GM12878 (cell line): ENCODE measurements at places on chromosomes 16 and 17. TPM values are rescaled to one million over a fixed set of nuclear protein-coding genes. Genes with fewer than 3 reads are reported as not detected.

The ZP2 gene
- polyA plus RNA-seq: 0.18 and 0.31 TPM in 2 replicates

The PRR35 gene
- polyA plus RNA-seq: not detected in 2 replicates

The MRPL58 gene
- 59.2 and 63.7 TPM in 2 replicates for polyA plus RNA-seq

The PRRT2 gene
- 0.09 and 0.11 TPM in 2 replicates for polyA plus RNA-seq

The KRTAP3-1 gene
- not detected in 2 replicates for polyA plus RNA-seq

The PLA2G10 gene
- polyA plus RNA-seq: not detected in 2 replicates

The SEC14L5 gene
- not detected in 2 replicates for polyA plus RNA-seq

The RNF222 gene
- polyA plus RNA-seq: not detected in 2 replicates

DNA sequence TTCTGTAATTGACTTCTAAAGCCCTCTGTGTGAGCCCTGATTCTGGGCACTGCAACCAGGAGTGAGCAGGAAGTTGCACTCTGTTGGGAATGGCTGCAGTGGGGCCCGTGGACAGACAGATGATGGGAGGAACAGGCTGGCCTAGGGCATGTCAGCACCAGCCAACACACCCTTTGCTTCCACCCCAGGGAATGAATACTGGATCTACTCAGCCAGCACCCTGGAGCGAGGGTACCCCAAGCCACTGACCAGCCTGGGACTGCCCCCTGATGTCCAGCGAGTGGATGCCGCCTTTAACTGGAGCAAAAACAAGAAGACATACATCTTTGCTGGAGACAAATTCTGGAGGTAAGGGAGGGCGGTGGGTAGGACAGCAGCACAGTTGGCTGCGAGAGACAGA, 10.8 kb upstream of the LPCAT2 start:
- DNase-seq: no peak

DNA sequence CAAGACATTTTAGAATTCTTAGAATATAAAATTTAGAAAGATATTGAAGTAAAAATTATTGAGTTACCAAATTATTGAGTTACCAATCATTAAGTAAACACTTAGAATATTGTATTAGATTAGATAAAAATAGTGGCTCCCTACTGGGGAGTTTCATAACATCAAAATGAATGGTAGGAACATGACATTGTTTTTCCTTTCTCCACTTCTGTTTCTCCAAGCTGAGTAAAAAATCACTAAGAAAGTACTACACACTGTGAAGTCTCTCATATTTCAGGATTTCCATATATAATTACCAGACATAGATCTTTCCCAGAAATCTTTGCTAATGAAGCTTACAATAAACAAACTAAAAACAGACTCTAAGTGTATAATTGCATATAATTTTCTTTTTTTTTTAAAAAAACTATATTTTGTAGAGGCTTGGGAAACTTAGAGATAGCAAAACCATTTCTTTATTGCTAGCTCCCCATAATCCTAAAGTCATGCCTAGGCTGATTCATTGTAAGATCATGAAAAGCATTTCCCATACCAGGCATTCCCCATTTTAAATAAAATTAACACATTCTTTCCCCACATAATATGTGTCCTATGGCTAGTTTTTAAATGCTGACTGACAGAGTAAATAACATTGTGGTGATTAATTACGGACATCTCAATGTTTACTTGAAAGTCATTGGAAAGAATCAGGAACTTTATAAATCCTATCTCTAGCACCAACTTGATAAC, 1408.7 kb upstream of the GOT2 start:
- no peak for DNase-seq

GRCh38 chr17:8029121-8029520, 9.7 kb upstream of the ALOX15B start:
- DNase-seq: no peak

DNA sequence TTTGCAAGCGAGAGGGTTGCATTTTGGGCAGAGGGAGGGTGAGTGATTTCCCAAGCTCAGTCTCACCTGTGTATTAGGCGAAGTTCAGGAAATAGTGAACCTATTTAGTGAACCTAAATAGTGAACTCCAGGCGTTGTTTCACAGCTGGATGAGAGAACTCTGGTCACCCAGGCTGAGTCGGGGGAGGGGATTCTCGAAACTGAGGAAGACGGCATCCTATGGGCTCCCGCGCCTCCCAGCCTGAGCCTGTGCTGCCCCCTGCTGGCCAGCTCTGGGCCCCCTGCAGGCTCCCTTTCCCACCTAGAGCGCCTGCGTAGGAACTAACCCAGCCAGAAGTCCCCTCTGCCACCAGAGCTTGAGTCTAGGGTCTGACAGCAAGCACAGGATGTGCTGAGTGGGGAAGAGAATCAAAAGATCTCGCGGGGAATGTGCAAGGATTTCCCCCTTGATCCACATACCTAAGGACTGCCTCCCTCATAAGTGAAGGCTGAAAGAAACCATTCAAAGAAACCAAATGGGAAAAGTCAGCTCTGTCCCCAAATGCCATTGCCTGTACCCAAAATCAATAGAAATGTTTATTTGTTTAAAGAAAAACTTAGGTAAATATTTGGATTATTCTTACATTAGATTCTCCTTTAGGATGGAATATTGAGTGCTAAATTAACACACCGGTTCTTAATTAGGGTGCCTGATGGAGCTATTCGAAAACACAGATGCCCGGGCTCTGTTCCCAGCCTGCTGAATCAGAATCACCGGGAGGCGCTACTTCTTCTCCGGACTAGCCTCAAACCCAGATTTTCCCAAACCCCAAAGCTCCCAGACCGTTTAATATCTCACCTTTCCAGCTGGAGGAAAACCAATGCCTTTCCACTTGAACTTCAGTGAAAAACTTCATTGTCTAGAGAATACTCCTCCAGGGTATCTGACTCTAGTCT, 14.8 kb upstream of the MARVELD3 start:
- peak; percentile 25 for DNase-seq

DNA sequence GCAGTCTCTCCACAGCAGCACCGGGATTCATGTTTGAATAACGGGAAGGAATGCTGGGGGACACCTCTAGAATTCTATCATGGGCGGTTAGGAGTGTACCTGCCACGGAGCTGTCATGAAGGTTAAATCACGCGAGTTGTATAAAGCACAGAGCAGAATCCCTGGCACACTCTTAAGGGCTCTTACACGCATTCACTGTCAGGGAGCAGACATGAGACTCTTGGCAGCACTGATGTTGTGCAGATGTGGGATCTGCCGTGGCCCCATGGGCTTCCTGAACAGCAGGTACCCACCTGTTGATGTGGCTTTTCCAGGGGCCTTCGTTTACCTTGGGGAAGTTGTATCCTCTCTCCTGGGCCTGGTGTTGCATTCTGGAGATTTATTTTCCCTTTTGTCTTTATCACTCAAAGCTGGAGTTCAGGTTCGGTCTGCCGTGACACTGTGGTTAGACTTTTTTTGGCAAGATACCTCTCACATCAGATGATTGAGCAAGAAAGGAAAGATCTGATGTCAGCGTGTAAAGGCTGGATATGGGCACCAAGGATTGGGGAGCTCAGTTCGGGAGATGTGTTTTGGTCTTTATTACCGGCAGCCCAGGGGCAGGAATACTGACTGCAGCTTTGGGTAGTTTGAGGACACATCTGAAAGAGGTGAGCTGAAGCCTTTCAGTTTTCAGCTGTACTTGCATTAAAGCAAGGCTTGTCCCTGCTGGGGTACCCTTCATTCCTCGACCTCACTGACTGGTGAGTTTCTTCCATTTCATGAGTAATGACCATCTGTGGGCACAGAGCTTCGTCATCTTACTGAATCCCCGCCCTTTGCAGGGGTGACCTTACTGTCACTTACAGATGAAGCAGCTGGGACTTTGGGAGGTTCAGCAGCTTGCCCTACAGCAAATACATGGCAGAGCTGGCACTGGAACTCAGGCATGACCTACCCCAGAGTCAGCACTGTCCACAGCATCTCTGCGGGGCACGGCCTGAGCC, 19.3 kb downstream of the KNOP1 start:
- no peak for DNase-seq

GRCh38 chr17:76683921-76684745, 26.6 kb downstream of the MXRA7 start:
- DNase-seq: no peak

DNA sequence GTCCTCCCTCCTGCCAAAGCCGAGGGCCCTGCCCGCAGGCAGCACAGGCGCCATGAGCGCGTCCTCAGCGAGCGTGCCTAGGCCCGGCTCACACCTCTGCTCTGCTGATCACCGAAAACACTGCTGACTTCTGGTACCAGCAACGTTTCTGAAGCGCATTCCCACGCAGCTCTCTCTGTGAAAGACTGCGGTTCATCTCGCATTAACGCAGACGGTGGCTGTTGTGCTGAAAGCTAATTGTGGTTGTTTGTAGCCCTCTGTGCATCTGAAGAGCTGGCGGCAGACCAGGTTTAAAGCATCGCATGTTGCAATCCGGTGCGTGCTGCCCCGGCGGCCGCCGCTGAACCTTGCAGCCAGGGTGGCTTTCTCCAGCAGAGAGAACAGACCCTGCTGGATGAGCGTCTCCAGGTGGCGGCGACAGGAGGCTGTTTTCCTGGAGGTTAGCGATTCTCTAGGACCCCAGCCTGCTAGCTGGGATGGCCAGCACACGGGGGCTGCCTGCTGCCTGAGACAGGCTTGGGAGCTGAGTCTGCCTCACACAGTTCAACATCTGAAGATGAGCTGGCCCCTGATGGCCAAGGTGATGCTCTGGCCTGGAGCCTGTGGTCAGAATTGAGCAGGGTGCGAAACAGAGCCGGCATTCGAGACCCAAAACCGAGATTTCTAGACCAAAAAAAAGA, 49.8 kb upstream of the CHMP6 start:
- no peak for DNase-seq

DNA sequence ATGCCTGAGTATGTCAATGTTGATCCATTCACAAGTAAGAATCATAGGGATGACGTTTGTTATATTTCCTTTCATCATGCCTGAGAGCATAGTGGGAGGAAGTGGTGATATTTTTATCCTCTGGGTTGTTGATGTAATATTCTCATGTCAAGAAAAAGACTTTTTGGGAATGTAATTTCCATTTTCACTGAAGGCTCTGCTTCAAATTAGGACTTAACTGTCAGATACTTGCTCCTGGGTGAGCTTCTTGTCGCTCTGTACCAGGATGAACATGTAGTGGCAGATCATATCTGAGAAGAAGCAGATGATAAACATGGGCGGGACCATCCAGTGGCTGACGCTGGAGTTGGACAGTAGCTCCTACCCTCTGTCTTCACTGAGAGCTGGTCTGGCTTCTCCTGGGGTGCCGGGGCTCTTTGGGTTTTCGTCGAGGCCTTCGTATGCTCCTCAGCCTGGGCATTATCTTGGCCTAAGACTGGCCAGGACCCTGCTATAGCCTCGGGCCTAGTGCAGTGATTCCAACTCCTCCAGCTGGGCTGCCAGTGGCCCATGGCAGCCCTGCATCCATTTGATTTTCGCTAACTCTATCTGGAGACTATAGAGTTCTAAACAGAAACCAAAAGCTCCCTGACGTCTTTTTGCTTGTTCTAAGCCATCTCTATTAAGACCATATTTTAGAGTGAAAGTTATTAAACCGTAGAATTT, 19.7 kb downstream of the CYB5B start:
- DNase-seq: no peak

DNA sequence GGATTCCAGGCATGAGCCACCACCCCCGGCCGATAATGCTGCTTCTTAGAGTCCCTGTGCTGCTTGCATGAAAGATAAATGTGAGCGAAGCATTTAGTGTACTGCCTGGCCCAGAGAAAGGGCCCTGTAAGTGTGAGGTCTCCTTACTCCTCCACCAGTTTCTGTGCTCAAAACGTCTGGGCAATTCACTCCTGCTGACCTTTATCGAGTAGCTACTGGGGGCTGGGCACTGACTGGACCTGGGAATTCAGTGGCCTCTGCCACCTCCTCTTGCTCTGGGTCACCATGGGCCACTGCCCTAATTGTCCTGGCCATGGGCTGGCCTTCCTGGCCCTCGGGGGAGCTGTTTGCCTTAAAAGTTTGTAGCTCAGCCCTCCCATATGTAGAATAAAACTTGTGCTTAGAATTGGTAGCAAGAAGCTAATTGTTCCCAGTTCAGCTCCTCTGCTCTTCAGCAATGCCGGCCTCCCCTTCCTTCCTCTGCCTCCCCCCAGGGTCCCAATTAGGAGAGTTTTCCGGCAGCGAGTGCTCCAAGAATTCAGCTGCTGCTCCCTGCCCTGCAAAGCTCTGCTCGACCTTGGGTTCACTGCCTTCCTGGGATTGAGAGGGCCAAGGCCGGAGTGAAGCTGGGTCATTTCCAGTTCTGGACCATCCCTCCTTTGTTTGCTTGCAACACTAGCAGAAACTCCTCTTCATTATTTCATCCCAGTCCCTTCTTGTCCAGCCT, 98.9 kb upstream of the CDC42EP4 start:
- no peak for DNase-seq

DNA sequence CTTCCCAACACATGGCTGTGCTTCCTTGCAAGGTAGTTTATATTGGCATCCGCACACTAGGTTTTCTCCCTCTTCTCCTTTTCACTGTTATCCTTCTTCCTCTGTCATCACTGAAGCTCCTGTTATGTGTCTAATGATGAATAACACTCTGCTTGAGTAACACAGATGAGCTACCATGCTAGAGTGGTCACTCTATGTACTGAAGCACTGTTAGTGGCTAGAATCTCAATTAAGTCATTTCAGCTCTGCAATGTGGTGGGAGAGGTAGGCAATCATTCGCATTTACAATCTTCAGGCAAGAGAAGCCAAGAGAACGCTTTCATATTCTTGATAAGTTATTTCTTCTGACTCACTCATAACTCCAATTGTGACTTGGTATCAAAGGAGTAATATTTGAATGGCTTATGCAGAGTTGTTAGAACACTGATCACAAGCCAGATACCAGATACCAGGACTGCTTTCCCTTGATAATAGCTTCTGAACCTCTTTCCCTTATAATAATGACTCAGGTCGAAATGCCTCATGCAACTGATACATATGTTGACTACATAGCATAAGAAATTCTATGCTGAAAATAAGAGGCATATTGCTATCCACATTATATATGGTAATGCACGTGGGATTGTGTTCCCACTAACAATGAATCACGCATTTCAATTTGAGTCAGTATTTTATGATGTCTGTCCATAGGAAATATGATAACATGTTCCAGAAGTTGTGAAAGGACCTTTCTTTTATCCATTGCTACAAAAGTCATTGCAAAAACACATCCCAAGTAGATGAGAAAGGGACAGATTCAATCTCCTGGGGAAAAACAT, 158.0 kb upstream of the HS3ST3A1 start:
- no peak for DNase-seq

GRCh38 chr17:348692-349425, 3.7 kb downstream of the RPH3AL start:
- no peak for DNase-seq

- DNase-seq: no peak
These were observed 440 bp downstream of the C16orf96 start for GRCh38 chr16:4556580-4556979.

GRCh38 chr16:67120025-67120424, 10.3 kb downstream of the PHAF1 start:
- no peak for DNase-seq

GRCh38 chr17:63629627-63630026, 7.4 kb downstream of the MAP3K3 start:
- DNase-seq: no peak

- no peak for DNase-seq
These were observed 8.2 kb upstream of the CBX8 start for GRCh38 chr17:79804856-79805696.

GRCh38 chr17:51739245-51739886, 419.1 kb downstream of the CA10 start:
- DNase-seq: no peak

- no peak for DNase-seq
These were observed 333.7 kb upstream of the HSBP1 start for GRCh38 chr16:83473926-83474650.
